ENCODE measurements at places on chromosomes 13 and 19.

- no peak for DNase-seq
Measured at GRCh38 chr19:42573642-42574041, 21.1 kb downstream of the CEACAM8 start.

GRCh38 chr19:56988299-56988698 lies 131.5 kb upstream of the USP29 start:
- no peak for DNase-seq

DNA sequence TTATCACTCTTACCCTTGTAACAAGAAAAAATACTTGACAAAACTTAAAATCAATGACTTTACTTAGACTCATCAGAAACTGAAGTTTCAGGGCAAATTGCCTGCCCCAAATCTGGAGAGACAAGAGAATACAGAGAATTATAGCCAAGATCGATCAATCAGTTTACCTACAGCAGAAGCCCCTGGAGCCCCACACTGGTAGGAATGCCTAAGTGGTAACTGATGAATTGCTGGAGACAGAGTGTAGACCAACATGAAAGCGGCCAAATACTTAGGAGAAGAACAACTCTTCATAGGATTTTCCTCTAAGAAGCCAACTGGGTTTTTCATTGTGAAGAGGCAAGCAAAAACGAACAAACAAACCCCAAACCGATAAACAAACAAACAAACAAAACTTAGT lies 1430.0 kb downstream of the EFNB2 start:
- no peak for DNase-seq

DNA sequence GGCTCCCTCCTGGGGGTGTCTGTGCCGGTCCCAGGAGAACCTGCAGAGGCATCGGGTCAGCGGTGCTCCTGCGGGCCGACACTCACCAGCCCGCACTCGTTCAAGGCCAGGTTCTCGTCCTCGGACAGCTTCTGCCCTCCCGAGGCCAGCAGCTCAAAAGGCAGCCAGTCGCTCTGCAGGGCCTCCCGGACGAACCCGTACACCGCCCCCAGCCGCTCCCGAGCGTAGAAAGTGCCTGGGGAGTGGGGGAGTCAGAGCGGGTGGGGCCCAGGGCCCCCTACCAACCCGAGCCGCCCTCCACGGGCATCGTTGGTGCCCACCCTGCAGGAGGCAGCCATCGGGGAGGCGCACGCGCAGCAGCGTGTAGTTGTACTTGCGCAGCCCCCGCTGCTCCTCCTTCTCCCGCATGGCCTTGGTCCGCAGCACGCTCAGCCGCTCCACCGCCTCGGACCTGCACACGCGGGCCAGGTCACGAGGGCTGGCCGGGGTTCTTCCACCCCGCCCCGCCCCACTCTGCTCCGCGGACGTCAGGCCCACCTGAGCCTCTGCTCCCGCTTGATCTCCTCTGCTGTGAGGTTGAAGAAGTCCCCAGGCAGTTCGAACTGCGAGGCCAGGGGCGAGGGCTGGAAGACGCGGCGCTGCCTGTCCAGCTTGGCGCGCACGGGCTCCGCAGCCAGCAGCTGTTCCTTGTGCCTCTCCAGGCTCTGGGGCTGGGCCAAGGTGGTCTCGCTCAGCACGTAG lies 11.5 kb downstream of the UBXN6 start:
- DNase-seq: no peak

GRCh38 chr19:8481201-8481600 lies 21.2 kb downstream of the PRAM1 start:
- no peak for DNase-seq

- DNase-seq: no peak
Measured at GRCh38 chr13:112065867-112066623, 904 bp upstream of the SOX1 start.

DNA sequence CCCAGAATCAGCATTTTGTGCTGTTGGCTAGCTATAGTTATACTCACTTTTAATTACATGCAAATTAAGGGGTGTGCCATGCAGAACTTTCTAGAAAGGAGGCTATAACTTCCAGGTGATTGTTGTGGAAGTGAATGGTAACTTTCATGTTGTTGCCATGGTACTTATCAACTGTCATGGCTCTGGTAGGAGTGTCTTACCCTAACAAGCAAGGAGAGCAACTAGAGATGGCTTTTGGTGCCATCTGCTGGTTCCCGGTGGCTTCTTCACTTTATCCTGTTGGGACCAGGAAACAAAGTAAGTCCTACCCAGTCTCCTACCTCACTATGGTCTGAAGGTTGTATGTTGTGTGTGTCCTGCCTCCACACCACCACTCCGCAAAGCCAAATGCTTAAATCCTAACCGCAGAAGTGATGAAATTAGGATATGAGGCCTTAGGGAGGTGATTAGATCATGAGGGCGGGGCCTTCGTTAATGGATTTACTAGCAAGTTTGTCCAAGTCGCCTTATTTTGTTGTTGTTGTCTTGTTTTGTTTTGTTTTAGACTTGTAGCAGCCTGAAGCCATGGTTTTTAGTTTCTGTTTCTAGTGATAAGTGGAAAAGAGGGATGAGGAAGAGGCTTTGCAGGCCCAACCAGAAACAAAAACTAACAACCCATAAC lies 22.6 kb downstream of the FBXL12 start:
- peak; percentile 96 for DNase-seq
